Stimulated activated effector memory CD8-positive, alpha-beta T cell treated with anti-CD3 and anti-CD28 coated beads, Interleukin-12 subunit alpha, Interleukin-12 subunit beta, amount 100 ng/mL, for 72 hours (primary cell): ENCODE measurements at places on chromosomes 12 and 14.
A peak's percentile ranks its signal among the peaks of the same experiment; 100 is the strongest.

- DNase-seq, result no peak
Observed at GRCh38 chr14:80379035-80379434, 167.7 kb upstream of the DIO2 start.

- DNase-seq, result no peak
Observed at GRCh38 chr14:50670866-50671256, 2.8 kb upstream of the SAV1 start.

GRCh38 chr12:99111600-99111999, 466.5 kb downstream of the APAF1 start:
- DNase-seq, result no peak

- DNase-seq, result no peak
Observed at GRCh38 chr12:71601546-71601945, 62.1 kb downstream of the ZFC3H1 start.

- DNase-seq, result no peak
Observed at GRCh38 chr14:85596562-85596961, 66.6 kb downstream of the FLRT2 start.

GRCh38 chr14:105884808-105885281, 358.5 kb downstream of the TMEM121 start:
- no peak for DNase-seq

- DNase-seq, result no peak
Observed at GRCh38 chr12:69150083-69150795, 89.1 kb upstream of the CPSF6 start.

DNA sequence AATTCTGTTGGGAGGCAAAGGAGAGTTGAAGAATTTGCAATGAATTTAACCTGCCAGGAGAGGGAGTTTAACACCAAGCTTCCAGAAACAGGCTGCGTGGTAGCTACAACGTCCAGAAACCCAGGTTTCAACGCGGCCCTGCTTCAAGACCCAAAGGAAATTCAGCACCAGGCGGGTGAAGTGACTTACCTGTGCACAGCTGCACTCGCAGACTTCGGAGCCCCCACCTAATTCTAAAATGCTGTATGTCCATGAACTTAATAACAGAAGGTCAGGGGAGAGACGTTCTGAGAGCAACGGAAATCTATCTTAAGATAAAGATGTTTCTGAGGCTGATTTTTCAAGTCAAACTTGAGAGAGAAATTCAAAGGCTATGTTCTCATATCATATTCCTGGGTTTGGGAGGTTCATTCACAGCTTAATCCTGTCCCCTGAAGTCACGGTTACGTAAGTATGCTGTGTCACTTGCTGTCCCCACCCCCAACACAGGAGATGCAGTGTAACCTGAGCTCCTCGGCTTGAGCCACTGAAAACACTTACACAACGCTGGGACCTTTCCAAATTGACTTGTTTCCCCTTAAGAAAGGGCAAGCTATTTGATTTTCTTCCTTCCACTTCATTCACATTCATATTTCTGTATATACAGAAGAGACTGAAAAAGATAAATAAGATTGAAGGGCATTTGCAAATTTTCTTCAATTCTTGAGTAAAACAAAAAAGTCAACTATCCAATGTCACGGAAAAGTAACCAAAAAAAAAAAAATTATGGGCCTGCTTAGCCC, 22.7 kb downstream of the CLIP1 start:
- DNase-seq, result no peak

DNA sequence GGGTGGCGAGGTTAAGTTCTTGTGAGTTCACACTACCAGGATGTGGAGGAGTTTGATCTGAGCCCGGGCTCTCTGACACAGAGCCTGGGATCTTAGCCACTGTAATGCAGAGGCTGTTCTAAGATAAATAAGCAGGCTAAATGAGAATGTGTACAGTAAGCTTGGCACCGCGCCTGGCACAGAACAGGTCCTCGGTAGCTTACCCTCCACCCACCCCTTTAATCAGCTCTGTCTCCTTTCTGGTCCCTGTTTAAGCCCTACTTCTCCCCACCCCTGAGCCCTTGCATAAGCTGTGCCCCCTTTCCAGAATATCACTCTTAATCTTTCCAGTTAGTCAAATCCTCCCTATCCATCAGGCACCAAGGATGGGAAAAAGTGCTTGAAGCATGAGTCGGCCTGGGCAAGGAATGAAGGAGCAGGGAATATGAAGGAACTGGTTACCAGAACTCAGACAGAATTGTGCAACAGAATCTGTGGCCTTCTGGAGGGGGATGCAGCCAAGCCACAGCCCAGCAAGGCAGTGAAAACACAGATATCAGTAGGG, 32.8 kb upstream of the CMKLR1 start:
- DNase-seq, result no peak

DNA sequence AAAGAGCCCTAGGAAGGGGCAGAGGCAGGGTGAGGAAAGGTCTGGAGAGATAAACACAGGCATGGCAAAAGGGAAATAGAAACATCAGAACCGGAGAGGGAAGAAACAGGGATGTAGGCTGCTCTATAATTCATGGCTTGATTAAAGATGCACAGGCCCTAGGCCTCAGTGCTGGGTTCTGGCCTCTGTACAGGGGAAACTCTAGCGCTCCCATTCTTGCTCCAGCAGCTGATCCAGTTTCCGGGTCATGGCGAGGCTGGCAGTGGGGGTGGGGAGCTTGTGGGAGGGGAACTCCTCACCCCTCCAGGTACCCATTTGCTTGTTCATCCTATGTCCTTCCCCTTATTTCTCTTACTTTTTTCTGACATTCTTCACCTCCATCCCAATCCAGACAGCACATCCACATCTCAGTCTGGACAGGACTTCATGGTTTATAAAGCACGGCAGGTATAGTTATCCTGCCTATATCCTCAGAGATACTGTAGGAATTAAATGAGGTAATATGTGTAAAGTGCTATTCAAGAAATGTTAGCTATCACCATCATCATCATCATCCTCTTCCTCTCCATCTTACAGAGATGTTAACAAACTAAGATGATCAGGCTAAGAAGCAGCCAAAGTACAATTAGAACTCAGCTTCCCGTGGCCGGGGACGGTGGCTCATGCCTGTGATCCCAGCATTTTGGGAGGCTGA, 8.0 kb upstream of the GPR84 start:
- no peak for DNase-seq

GRCh38 chr12:68497702-68498101, 113.0 kb upstream of the RAP1B start:
- peak; percentile 78 for DNase-seq

DNA sequence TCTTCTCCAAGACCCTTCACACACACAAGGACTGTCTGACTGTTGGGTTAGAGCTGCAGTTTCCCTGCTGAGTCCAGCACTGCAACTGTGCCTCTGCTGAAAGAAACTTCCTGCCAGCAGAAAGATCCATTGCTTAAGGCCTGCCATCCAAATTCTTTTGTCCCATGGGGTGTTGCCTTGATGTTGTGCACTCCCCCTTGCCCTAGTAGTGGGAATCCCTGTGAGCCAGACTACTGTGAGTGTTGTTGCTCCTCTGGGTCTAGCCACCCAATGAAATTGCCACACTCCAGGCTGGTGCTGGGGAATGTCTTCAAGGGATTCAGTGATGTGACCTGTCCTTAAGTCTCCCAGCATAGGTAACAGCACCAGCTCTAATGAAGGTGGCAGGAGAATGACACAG, 166.6 kb upstream of the PDE3A start:
- DNase-seq, result no peak

GRCh38 chr12:47385653-47386052, 305.9 kb upstream of the AMIGO2 start:
- DNase-seq, result no peak

DNA sequence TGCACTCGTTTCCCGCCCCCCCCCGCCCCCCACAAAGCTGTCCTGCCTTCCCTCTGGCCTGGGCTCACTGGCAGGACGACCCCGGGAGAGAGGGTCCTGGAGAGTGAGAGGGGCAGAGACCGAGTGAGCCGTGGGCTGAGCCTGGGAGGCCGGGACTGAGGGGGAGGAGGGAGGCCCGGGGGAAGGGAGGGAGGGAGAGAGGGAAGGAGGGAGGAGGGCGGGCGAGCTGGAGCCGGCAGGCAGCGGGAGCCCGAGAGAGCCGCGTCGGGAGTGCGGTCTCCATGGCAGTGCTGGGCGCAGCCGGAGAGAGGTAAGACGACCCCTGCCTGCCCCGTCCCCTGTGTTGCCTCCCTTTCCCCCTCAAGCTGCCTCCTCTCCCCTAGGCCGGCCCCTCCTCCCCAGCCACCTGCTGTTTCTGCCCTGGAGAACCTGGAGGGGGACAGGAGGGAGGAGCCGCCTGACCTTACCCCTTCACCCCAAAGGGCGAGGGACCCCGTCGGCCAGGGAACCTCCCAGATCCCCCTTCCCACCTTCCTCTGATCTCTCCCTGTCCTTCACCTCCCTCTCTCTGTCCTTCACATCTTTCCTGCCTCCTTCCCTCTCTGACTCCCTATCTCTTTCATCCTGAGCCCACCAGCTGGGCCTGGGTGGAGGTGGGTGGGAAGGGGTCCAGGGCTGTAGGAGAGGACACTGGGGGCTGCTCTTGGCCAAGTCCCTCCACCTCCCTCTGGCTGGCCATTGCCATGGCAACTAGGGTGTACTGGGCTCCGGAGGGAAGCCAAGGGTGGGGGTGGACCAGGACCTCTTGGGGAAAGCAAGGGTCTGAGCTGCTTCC, at the start of gene GPR162:
Gene GPR162, plus strand, starts transcription at position 231 of the 835 bp plus-strand sequence. CDS start 2,078 bp downstream, outside the sequence.
- no peak for DNase-seq

- DNase-seq, result no peak
Observed at GRCh38 chr12:90978117-90978770, 23.3 kb upstream of the CCER1 start.

DNA sequence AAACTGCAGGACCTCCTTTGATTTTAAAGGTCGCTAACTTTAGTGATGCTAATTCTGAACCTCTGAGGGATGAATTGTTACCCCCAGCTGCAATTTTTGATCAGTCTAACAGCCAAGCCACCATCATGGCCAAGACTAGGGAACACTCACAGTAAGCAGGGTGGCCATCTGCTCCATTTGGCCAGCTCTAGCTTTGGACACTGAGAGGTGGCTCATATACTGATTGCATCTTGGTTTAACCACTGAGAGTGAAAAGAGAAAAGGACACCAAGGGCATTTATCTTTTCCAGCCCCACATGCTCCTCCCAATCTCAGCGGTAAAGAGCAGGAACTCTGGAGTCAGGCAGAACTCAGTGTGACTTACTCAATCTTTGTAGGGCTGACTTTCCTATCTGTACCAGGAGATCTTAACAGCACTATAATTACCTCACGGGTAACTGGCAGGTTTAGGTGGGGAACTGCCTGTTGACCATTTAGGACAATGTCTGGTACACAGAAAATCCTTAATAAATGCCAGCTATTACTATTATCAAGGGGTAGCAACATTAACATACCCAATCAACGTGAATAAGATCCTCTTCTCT, 6.2 kb downstream of the LPCAT3 start:
- DNase-seq, result no peak

DNA sequence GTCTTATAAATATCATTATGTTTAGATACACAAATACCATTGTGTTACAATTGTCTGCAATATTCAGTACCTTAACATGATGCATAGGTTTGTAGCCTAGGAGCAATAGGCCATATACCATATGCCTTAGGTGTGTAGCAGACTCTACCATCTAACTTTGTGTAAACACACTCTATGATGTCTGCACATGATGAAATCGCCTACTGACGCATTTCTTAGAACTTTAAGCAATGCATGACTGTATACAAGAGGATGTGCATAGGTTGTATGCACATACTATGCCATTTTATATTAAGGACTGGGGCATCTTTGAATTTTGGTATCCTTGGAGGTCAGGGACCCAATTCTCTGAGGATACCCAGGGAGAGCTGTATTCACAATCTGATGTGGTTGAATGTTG, 10.1 kb upstream of the BTG1 start:
- DNase-seq, result no peak

DNA sequence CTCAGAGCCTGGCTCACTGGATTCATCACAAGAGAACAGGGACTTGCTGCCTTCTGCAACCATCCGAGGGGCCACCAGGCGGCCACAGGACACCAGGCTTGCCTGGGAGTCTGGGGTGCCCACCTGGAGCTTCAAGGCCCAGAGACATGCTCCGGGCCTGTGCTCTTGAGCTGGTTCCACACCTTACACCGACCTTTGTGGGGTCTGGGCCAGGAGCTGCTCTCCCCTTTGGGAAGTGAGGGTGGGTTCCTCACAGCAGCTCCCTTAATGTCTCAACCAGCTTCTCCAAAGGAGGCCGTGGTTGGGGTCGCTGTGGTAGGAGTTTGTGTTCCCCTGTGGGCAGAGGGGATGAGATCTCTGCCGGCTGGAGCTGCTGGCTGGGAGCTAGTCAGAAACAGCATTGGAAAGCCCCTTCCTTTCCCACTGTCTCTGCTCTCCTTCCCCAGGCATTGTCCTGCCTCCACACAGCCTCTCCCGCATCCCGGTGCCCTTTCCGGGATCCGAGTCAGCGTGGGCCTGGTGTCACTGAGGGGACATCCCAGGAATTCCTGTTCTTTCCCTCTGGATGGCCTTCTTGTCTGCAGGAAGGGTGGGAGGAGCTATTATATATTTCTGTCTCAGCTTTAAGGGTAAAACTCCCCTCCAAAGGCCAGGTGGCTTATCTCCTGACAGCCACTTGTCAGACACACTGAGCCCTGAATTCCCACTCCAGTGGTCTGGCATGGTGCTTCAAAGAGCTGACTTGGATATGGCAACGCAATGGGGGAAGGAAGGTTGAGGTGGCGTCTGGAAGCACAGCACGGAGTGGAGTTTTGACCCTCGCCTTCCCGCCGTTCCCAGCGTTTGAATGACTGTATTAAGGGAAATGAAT, 5.1 kb upstream of the PAPLN start:
- no peak for DNase-seq

DNA sequence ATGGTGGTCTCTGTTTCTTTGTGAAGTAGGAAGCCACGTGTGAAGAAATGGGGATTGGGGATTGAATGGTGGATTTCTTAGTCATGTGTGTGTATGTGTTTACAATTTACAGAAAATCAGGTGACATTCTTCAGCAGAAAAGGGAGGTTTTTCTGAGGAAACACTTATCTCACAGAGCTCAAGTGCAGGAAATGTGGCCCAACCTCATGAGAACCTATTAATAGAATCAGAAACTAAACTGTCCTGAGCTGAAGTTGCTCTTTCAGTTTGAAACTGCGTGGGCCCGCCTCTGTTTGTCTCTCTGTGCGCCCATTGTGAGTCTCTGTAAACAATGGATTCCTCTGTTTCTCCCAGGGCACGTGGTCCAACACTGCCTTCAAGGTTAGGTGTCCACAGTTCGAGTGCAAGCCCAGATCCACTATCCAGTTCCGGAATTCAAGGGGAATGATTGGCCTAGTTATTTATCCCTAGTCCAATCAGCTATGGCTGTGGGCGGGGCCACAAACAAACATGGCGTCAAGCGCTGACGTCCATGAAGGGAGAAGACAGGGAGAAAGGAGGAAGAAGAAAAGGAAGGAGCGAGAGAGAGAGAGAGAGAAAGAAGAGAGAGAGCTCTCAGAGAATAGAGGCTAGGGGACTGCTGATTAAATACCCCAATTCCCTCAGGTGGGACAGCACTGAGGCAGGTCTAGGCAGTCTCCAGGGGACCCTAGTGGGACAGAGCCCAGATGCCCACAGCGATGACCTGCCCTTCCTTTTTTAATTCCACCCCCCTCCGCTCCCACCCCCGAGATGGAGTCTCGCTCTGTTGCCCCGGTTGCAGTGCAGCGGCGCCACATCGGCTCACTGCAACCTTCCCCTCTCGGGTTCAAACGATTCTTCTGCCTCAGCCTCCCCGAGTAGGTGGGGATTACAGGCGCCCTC, 31.4 kb upstream of the C12orf76 start:
- DNase-seq, result peak; percentile 39
